A549 treated with CORT108297 at 1 μM for 4 hours (cell line): ENCODE measurements at places on chromosomes 6 and 20. TPM values are rescaled to one million over a fixed set of nuclear protein-coding genes. Genes with fewer than 3 reads are reported as not detected.

Gene TMEM170B
- 0.60 to 0.95 TPM (median 0.90 TPM) in 5 replicates for total RNA-seq

Gene GPSM3
- total RNA-seq = 0.31 to 0.43 TPM (median 0.38 TPM) in 5 replicates

Gene REM1
- 0.12 to 0.23 TPM (median 0.13 TPM) in 5 replicates for total RNA-seq

Gene ETV7
- 0.13 to 0.18 TPM (median 0.16 TPM) in 4 of 5 replicates, not detected in the other for total RNA-seq

Gene PRSS16
- total RNA-seq = 3.0 to 3.6 TPM (median 3.2 TPM) in 5 replicates

Gene HLA-DOA
- 0.14 TPM in 1 of 5 replicates, not detected in the others for total RNA-seq

Gene DPPA5
- total RNA-seq = not detected in 5 replicates

Gene PCK1
- 0.05 to 0.09 TPM (median 0.06 TPM) in 3 of 5 replicates, not detected in the others for total RNA-seq

Gene SLC32A1
- total RNA-seq = not detected in 5 replicates

Gene GPX5
- total RNA-seq = not detected in 5 replicates

Gene MCM8
- total RNA-seq = 18.2 to 24.0 TPM (median 21.4 TPM) in 5 replicates

Gene ANGPT4
- total RNA-seq = 0.01 to 0.04 TPM (median 0.02 TPM) in 4 of 5 replicates, not detected in the other

Gene PDYN
- not detected in 5 replicates for total RNA-seq

Gene C6orf52
- 1.1 to 2.2 TPM (median 1.4 TPM) in 5 replicates for total RNA-seq

Gene HTR1B
- total RNA-seq = 0.05 to 0.19 TPM (median 0.10 TPM) in 5 replicates
